ENCODE measurements at places on chromosomes 3 and 15.

DNA sequence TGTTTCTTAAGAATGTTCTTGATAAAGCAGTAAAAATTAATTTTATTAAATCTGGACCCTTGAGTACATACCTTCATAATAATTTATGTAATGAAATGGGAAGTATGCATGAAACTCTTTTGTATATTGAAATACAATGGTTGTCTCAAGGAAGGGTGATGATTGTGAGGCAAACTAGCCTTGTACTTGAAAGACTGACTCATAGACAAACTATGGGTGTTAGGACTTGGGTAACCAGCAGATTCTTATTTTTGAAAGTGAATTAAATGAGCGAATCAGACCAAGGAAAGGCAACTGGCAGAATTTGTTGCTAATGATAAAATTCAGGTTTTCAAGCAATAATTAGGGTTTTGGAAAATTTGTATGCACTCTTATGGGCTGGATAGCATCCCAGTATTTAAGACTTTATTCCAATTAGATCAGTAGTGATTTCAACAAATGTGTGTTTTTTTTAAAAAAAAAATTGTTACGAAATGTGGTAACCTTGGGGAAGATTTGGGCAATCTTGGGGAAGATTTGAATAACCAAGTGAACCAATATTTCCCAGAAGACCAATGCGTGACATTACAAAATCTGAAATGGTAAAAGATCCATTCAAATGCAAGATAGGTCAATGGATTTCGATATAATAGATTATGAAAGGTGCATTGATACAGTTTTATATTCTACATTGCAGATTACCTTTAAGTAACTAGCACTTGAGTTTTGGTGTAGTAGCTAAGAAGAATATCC lies 42.0 kb downstream of the ATP2C1 start:
- DNase-seq: no peak

DNA sequence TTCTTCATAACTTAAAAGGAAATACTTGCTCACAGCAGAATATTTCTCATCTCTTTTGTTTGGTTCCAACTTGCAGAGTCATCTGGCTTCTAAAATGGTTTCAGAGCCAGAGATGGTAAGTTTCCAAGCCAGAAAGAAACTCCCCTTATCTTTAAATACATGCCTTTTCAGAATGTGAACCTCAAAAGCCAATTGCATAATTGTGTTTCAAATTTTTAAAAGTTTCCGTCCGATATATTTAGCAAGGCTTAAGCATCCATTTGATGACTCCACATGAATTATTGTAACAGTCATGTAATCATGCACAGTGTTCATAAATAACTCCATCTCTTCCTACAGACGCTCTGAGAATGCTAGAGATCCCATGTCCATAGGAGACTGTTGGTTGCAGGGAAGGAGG lies 40.6 kb upstream of the C3orf80 start:
- DNase-seq: no peak

DNA sequence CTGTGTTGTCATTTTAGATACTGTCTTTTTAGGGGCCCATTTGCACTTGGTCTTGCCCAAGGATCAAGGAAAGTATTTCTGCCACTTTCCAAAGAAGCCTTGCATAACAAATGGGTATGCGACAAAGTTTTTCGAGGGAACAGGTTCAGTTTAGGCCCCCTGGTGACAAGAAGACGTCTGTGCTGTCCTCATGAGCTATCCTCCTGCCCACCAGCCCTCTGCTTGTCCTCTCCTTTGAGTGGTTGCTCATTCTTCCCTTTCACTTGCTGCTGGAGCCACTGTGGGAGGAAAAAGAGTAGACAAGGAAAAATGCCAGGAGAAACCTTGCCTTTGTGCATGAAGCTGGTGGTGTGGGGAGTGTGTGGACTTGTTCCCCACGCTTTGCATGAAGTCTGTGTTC lies 171.9 kb downstream of the CACNA2D3 start:
- no peak for DNase-seq

DNA sequence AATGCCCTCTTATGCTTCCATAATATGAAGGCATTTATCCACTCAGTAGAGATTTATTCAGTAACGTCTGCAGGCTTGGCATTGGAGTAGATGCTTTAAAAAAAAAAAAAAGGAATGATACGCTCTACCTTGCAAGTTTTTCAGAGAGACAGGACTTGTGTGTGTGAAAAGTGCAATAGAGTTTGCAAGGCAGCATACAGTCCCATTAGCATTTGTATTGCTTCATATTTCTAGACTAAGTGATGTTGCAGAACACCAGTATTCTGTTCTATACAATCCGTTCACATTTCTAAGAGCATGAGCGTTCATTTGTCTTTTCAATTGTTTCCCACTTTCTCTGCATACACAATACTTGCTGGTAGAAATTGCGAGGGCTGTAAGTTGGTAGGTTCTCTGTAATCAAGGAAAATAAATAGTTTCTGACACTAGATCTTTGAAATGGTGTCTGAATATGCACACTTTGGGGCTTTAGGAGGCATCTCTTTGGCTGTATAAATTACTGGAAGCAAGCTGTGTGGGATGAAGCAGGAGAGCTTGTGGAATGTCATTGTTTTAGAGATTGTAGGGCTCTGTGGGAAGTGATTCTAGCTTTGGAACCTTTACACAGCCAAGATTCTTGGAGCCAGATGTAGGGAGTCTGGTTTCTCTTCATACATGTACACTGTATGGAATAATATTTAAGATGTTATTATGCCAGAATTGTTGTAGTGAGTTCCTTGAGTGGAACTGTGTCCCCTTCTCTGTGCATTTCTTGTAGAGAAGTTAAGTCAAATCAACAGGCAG lies 262.7 kb downstream of the FEZF2 start:
- DNase-seq: no peak

DNA sequence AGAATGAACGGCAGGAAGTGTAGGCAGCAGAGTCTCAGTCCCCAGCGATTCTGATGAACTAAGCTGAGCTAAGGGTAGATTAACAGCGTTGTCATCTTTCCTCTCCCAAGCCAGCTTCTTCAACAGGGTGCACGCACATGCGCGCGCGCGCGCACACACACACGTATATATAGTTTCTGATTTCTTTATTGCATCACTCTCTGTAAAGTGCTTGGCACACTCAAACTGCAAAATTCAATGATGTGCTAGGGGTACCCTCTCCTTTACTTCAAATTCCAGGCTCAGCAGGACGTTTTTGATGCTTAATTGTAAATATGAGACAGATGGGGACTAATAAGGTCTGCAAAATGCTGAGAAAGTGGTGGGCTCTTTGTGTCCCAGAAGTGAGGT lies 26.1 kb upstream of the VPS8 start:
- no peak for DNase-seq

DNA sequence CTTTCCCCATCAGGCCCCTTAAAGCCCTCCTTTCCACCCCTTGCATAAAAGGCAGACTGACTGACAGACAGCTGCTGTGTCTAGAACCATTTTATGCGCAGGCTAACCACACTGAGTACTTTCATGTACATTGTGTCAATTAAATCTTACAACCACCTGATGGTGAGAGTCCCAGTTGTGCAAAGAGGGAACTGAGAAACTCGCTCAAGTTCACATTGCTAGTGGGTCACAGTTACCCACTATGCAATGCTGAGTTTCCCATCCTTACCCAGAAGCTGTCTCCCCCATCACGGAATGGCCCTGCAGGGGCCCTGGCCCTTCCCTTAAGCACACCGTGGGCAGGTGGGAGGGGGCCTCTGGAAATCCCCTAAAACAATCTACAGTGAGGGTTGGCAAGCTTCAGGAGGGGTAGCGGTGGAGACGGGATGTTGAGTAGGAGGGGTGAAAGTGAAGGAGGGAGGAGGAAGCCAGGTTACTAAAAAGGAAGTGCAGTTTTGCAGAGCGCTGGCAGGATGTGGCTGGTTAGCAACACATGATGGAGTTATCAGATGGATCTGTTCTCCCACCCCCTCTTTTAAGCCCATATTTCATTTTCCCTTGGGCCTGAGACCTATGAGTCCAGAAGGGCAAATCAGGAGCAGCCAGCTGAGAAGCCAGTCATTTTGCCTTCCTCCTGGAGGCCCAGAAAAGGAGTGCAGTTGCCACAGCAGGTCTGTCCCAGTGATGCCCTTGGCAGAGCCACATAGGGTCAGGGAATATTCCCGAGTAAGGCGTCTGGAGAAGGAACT lies 30.0 kb downstream of the STARD5 start:
- DNase-seq: peak; percentile 85

GRCh38 chr3:157088601-157089454 lies 71.1 kb downstream of the CCNL1 start:
- peak; percentile 95 for DNase-seq

- no peak for DNase-seq
Measured at GRCh38 chr3:171339598-171339997, 120.6 kb downstream of the TNIK start.

All from stimulated activated CD4-positive, alpha-beta T cell treated with anti-CD3 and anti-CD28 coated beads, Interleukin-15, amount 100 ng/mL, for 24 hours (primary cell).